ENCODE measurements at places on chromosomes 11 and 22.

- peak; percentile 100 for DNase-seq
Measured at GRCh38 chr11:126268708-126269579, at the start of the genes FOXRED1 and SRPRA. FOXRED1 (plus strand) TSS chr11:126269154; CDS start chr11:126269207, 53 bp downstream. SRPRA (minus strand) TSS chr11:126268895; CDS start chr11:126268804, 91 bp downstream.

- no peak for DNase-seq
Measured at GRCh38 chr11:30991376-30991775, 378.2 kb downstream of the DCDC1 start.

DNA sequence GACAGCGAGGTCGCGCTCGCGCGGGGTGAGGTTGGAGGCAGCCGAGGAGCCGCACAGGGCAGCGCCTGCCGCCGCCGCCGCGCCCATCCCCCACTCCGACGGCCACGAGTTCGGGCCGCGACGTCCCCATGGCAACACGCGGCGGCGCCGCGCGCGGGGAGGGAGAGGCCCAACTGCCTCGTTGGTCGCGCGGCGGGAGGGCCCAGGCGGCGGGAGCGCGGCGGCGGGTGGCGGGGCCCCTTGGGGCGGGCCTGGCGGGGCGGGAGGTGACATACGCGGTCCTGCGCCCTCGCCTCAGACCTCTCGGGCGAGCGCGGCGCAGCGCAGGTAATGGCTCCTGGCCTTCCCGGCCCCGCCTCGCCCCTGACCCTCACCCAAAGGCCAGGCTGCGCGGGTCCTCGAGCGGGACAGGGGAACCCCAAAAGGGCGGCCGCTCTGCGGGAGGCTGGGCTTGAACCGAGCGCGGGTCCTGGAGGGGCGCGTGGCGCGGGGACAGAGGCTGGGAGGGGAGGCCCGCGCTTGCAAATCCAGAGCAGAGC is at the start of gene DEUP1:
Gene DEUP1, plus strand, starts transcription at position 297 of the 539 bp plus-strand sequence. CDS start 1,518 bp downstream, outside the sequence.
- DNase-seq: no peak

DNA sequence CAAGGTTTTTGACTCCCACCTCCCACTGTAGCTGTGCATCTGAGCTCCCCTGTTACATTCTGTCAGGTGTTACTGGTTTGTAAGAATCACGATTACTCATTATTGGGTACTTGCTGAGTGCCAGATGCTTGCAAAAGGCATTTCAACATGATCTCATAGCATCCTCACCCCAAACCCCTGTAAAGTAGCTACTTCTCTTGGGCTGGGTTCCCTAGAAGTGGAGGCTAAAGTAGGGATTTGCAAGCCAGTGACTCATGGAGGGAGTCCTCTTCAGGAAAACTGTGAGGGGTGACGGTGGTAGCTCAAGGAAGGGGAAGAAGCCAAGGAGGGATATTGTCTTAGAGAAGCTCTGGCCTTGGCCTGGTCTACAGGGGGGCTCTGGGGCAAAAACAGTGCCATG is 78.6 kb downstream of the TIMP3 start:
- DNase-seq: no peak

- DNase-seq: no peak
Measured at GRCh38 chr11:4436411-4436810, 12.7 kb upstream of the OR52K2 start.
